ENCODE measurements at places on chromosomes 3 and 15. TPM values are rescaled to one million over a fixed set of nuclear protein-coding genes. Genes with fewer than 3 reads are reported as not detected.

UACA gene
- not detected for polyA plus RNA-seq

TKT gene
- polyA plus RNA-seq, result 63.4 TPM

DNA sequence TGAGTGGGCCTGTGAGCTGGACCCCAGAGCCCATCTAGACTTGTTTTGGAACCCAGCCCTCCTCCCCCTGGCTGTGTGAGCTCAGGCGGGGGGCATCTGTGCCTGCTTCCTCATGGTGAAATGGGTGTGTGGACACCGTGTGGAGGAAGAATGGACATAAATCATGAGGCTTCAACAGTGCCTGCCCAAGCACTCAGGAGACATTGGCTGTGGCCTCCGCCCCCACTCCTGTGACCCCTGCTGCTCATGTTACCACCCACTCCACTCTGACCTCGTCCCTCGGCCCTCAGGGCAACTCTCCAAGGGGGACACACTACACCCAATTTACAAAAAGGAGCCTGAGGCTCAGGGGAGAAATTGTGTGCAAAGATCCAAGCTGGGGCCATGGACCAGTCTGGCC lies 16.6 kb downstream of the TPRA1 start:
- peaks cover 7% of the 10 kb centered on the region for H3K4me1 ChIP-seq
- no peak overlapping the region for H3K27ac ChIP-seq
- peaks cover 49% of the 10 kb centered on the region for H3K36me3 ChIP-seq
- H3K4me3 ChIP-seq, result no peak overlapping the region
- no peaks in the 10 kb centered on the region for H3K27me3 ChIP-seq
- no peak for DNase-seq

DNA sequence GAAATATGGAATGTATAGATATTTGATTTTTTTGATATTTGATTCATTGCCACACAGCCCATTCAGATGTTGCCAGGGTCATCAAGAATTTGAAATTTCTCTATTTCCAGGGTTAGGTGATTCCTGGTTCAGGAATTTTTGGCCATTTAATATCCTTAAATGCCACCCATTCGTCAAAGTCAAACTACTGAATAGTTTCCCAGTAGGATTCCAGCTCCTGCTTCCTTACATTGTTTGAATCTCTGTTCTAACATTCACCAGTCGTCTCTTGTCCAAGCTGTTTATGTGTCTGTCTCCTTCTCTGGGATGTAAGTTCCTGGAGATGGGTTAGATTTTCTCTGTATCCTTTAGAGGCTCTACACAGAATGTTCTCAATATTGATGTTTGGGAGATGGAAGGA lies 124.9 kb upstream of the TLE3 start:
- no peaks in the 10 kb centered on the region for H3K4me1 ChIP-seq
- DNase-seq, result no peak
- H3K27me3 ChIP-seq, result no peaks in the 10 kb centered on the region
- H3K27ac ChIP-seq, result no peak overlapping the region

GRCh38 chr15:79283252-79284048 lies 928 bp downstream of the ANKRD34C start:
- no peak overlapping the region for H3K4me3 ChIP-seq
- H3K27ac ChIP-seq, result no peak overlapping the region
- H3K36me3 ChIP-seq, result no peaks in the 10 kb centered on the region
- no peaks in the 10 kb centered on the region for H3K4me1 ChIP-seq
- H3K27me3 ChIP-seq, result peaks cover 2% of the 10 kb centered on the region
- peak; percentile 63 for DNase-seq

- H3K27ac ChIP-seq, result no peak overlapping the region
- no peak overlapping the region for H3K4me3 ChIP-seq
- H3K36me3 ChIP-seq, result no peaks in the 10 kb centered on the region
- H3K27me3 ChIP-seq, result no peaks in the 10 kb centered on the region
- no peaks in the 10 kb centered on the region for H3K4me1 ChIP-seq
- DNase-seq, result no peak
These were observed 56.0 kb upstream of the CHRNA7 start for GRCh38 chr15:31974154-31974794.

DNA sequence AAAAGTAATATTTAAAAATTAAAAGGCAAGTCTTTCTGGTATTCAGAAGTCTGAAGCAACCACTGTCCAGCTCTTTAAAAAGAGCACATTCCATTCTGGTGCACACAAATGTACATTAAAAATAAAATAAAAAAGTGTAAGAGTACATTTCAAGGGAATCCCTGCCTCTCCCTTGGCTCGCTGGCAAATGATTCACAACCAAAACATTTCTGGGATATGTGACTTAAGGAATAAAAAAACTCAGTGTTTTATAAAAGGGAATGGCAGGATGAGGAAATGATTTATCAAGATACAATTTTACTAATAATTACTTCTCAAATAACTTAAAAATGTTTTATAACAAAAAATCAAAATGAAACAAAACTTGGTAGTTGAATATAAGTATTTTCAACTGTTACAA lies 23.8 kb upstream of the ANXA2 start:
- no peak overlapping the region for H3K27ac ChIP-seq
- no peak for DNase-seq
- H3K36me3 ChIP-seq, result no peaks in the 10 kb centered on the region
- H3K4me3 ChIP-seq, result no peak overlapping the region
- no peaks in the 10 kb centered on the region for H3K27me3 ChIP-seq

DNA sequence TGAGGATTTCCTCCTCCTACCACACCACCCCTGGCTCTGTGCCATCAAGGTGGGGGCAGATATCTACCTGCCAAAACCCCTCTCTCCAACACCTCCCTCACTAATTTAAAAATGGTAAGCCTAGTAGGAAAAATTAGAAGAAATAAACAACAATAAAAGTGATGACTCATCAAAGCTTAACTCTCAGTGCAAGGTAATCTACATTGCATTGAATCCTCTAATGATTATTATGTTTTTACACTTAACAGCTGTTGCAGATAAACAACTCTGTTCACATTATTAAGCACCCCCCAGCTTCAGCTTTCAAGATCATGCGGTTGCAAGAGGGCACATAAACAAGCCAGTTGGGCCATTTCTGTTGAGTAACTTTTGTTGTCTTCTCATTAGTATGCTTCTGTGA lies 396.1 kb upstream of the ATP11B start:
- no peak overlapping the region for H3K27ac ChIP-seq
- H3K36me3 ChIP-seq, result no peaks in the 10 kb centered on the region
- no peaks in the 10 kb centered on the region for H3K4me1 ChIP-seq
- H3K4me3 ChIP-seq, result no peak overlapping the region
- no peak for DNase-seq
- no peaks in the 10 kb centered on the region for H3K27me3 ChIP-seq

DNA sequence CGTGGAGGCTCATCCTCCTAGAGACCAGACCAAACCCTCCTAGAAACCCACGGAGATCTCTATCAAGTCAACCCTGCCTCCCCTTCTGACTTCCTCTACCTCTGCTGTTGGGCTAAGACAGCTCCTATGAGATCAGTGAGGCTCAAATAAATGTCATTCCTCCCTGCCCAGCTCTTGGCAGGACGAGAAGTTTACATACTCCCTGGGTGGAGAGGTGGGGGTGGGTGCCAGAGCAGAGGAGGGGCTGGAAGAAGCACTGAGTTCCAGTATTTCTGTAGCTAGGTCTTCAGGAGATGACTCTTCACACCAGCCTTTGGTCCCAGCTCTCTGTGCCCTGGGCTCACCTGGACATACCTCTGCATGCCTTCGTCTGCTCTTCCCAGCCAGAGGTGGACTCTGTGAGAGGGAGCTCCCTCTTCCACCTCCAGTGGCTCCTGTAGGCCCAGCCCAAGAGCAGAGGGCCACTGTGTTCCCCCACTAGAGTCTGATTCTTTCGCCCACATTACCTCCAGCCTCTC lies 42.4 kb upstream of the TLE3 start:
- H3K4me3 ChIP-seq, result no peak overlapping the region
- peaks cover 19% of the 10 kb centered on the region for H3K4me1 ChIP-seq
- H3K36me3 ChIP-seq, result no peaks in the 10 kb centered on the region

DNA sequence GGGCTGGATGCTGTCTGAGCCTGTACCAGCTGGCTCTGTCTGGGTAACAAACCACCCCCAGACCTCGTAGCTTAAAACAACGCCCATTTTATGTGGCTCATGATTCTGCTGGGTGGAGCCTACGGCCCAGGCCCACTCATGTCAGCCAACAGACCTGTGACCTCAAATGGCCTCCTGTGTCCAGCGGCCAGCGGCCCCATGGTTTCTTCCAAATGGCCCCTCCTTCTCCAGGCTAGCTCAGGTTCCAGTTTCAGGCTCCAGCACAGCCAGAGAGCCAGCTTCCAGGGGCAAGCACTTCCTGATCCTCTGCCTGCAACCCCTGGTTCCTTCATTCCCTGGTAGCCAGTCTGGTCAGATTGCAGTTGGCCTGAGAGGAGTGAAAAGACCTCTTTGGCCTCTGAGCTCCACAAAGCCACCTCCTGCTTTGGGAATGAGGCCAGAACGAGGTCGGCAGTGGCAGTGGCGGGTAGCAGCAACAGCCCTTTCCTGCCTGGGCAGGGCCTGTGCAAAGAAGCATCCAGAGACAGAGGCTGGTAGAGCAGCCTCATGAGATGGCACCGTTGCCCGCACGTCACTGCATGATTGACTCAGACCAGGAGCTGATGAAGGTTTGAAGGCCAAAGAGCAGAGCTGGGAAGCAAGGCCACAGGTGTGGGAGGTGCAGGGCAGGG lies 21.0 kb upstream of the PLXNA1 start:
- no peak overlapping the region for H3K27ac ChIP-seq
- H3K36me3 ChIP-seq, result no peaks in the 10 kb centered on the region
- DNase-seq, result no peak
- no peaks in the 10 kb centered on the region for H3K27me3 ChIP-seq

DNA sequence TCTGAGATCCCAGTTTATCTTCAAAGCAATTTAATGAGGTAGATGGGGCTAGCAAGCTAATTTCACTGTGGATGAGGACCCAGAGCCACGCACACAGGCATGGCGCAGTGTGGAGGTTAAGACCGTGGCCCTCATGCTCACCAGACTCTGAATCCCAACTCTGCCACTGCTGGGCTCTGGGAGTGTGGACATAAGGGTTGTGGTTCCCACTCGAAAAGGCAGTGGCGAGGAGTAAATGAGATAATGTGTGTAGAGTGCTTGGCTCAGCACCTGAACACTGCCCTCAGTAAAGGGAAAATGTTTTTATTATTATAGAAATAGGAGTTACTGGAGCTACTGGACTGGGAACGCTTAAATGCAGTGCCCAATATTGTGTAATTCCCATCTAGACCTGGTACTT lies 243.5 kb upstream of the TPM1 start:
- no peak for DNase-seq
- no peaks in the 10 kb centered on the region for H3K27me3 ChIP-seq
- H3K27ac ChIP-seq, result no peak overlapping the region
- H3K36me3 ChIP-seq, result no peaks in the 10 kb centered on the region
- no peak overlapping the region for H3K4me3 ChIP-seq

- peaks cover 41% of the 10 kb centered on the region for H3K36me3 ChIP-seq
- peaks cover 44% of the 10 kb centered on the region for H3K4me1 ChIP-seq
- H3K27ac ChIP-seq, result peak overlapping the region; percentile 54
- no peak for DNase-seq
These were observed 49.3 kb downstream of the CMTM6 start for GRCh38 chr3:32453346-32453745.

DNA sequence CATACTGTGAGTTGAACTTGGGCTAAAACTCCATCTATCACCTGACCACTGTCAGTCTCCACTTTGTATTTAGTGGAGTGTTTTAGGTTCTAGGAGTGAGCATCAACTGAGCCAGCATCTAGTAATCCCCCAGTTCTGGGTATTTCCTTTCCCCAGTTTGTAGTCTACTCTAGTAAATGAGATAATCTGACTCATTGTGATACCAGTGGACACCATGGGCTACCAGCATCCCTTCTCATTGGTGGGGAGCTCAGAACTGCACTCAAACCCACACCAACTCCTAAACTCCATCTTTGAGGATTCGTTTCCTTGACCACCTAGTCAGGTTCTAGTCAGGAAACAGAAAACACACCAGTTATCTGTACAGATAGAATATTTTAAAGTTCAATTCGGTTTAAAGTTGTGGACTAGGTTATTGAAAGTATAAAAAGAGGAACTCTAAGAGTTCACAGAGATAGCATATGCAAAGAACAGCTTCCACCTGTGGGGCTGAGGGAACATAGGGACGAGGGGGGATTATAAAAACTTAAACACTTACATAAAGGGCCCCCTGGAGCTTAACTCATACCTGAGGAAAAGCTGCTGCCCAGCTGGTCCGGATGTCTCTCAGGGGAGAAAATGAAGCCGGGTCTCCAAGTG lies 36.0 kb downstream of the LEO1 start:
- DNase-seq, result no peak
- H3K27ac ChIP-seq, result no peak overlapping the region
- no peaks in the 10 kb centered on the region for H3K4me1 ChIP-seq

DNA sequence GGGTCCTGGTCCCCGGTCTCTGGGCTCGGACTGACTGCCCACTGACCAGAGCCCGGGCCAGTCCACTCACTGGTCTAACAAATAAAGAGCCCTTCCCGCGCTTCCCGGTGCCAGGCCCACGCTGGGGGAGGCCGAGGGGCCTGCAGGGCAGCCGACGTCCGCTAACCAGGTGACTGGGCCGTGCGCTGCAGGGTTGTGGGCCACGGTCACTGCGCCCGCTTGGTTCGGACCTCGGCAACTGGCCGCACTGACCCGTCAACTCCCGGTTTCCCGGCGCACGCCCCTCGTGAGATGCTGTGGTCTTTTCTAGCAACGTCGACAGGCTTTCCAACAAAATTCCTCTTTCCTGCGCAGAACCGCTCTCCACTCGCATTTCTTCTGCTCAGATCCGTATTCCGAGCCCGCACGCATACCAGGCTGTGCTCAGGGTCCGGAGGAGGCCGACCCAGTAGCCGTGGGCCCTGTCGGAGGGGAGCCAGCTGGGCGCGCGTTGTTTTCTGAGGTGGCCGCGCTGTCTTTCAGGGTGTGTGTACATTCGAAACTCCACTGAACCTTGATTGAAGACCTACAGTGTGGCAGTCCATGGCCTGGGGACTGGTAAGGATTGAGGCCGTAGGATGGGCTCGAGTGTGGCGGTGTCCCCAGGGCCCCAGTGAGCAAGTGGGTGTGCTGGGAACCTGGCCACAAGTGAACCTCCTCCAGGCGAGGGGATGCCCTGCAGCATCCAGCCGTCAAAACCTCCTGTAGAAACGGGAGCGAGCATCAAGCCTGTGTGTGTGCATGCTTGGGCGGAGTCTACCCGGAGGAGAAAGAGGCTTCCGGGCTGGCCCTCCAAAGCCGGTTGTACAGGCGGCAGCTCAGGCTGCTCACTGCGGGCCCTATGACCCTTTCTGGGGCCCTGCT lies 875 bp upstream of the NT5DC2 start:
- no peak overlapping the region for H3K27ac ChIP-seq
- H3K4me3 ChIP-seq, result no peak overlapping the region
- H3K4me1 ChIP-seq, result peaks cover 24% of the 10 kb centered on the region
- no peaks in the 10 kb centered on the region for H3K27me3 ChIP-seq
- no peak for DNase-seq
- no peaks in the 10 kb centered on the region for H3K36me3 ChIP-seq

- H3K36me3 ChIP-seq, result no peaks in the 10 kb centered on the region
- H3K27me3 ChIP-seq, result no peaks in the 10 kb centered on the region
- no peak for DNase-seq
- no peak overlapping the region for H3K27ac ChIP-seq
- H3K4me3 ChIP-seq, result no peak overlapping the region
- H3K4me1 ChIP-seq, result no peaks in the 10 kb centered on the region
These were observed 457.7 kb upstream of the THRB start for GRCh38 chr3:24952388-24952787.

Data from naive thymus-derived CD4-positive, alpha-beta T cell (primary cell).